ENCODE measurements at places on chromosomes 16 and 17. TPM values are rescaled to one million over a fixed set of nuclear protein-coding genes. Genes with fewer than 3 reads are reported as not detected.

The VWA3A gene
- total RNA-seq: not detected

GRCh38 chr17:57685499-57686132 is 59.5 kb downstream of the CCDC182 start:
- no peak for DNase-seq

DNA sequence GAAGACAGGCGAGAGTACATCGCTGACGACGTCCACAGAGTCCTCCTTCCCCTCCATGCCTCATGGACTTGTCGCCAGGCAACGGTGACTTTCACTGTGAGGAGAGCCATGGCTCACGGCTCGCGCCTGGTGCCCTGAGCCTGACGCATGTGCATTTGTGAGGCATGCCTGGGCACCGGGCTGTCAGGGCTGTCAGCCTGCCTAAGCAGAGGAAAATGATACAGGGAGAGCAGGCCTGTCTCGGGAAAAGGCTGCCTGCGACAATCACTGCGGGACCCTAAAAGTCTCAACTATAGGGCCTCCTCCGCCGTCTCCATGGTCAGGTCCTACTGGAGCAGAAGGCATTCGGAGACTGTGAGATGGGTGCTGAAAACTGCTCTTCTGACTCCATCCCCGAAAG is 135.5 kb upstream of the WSB1 start:
- no peak for DNase-seq

DNA sequence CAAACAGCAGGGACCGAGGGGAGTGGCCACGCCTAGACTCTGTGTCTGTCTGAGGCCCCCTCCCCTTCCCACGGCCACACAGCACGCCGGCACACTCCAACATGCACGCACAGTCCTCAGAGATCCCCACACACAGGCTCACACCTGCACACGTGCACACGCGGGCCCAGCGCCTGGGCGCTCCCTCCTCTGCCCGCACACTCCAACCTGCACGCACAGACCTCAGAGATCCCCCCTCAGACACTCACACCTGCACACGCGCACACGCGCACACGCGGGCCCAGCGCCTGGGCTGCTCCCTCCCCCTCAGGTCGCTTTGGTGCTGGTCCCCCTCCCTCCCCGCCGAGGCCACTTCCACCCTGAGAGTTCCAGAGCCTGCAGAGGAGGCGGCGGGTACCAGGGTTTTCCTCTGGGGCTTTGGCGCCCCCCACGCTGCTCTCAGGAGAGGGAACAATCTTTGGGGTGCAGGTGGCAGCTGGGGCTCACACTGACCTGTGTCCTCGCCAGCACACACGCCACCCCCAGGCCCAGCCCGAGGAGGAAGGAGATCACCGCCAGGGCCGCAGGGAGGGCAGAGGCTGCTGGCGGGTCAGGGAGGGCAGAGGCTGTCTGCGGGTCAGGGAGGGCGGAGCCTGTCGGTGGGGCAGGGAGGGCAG is 1.6 kb downstream of the CD7 start:
- no peak for DNase-seq

The TNFRSF13B gene
- not detected for total RNA-seq

DNA sequence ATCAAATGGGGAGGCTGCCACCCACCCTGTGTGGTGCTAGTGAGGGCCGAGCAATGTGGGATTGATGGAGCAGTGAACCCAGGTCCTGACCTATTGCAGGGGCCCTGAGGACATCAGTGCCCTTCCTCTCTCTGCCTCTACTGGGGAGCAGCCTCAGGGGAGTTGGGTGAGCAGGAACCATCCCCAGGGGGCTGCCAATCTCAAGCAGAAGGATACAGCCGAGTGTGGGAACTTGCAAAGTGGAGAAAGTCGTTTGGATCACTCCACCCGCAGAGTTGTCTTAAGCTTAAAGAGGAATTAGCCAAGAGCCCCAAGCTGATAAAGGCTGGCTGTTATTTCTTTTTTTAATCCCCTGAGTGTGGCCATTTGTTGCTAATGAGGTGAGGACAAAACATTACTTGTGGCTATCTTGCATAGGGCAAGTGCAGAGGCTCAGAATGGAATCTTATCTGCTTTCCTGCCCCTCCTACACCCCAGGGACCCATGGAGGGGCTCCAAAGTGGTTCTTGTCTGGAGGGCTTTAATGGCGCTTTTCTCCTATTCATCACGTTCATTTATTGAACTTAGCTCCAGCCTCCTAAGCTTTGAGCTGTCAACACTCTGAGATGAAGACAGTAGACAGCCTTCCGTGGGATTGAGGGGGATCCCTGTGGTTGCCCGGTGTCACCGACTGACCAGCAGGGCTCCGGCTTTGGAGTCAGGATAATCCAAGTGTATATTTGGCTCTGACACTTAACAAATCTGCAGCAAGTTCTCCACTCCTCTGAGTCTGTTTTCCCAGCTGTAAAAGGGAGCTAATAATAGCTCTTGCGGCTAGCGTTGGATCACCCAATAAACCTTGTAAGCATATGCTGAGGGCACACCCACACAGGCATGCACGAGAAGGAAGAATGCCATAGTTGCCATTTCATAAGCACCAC is 45.1 kb downstream of the MYH11 start:
- DNase-seq: peak; percentile 94

GRCh38 chr17:20010099-20010863 is 1.1 kb downstream of the SPECC1 start:
- DNase-seq: peak; percentile 64

GRCh38 chr17:64092952-64093451 is 36.9 kb downstream of the ERN1 start:
- no peak for DNase-seq

The KIF22 gene
- total RNA-seq: 60.9 TPM

- DNase-seq: no peak
Measured at GRCh38 chr16:78269256-78269655, 169.8 kb downstream of the WWOX start.

The ACSM5 gene
- 1.1 TPM for total RNA-seq

GRCh38 chr17:70772761-70773160 is 603.4 kb downstream of the KCNJ2 start:
- no peak for DNase-seq

The KREMEN2 gene
- total RNA-seq: 11.0 TPM

- no peak for DNase-seq
Measured at GRCh38 chr17:69198238-69198637, 30.4 kb downstream of the ABCA10 start.

- DNase-seq: no peak
Measured at GRCh38 chr16:64950262-64950661, 171.6 kb downstream of the CDH11 start.

The ASGR2 gene
- 0.10 TPM for total RNA-seq

DNA sequence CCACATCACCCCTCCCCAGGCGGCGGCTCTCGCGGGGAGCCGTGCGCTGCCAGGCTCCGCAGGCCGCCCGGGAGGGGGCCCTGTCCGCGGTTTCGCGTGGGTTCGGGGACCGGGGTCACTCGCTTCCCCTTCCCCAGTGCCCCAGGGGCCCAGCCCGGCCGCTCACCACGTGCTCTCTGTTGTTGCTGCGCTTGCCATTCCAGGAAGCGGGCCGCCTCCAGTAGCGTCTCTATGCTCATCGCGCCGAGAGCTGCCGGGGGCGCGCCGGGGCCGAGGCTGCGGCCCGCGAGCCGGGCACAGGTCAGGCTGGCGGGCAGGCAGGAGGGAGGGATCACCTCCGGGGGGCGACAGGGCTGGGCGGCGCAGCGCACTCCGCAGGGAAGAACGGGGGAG is 390 bp downstream of the MNT start:
- peak; percentile 21 for DNase-seq

DNA sequence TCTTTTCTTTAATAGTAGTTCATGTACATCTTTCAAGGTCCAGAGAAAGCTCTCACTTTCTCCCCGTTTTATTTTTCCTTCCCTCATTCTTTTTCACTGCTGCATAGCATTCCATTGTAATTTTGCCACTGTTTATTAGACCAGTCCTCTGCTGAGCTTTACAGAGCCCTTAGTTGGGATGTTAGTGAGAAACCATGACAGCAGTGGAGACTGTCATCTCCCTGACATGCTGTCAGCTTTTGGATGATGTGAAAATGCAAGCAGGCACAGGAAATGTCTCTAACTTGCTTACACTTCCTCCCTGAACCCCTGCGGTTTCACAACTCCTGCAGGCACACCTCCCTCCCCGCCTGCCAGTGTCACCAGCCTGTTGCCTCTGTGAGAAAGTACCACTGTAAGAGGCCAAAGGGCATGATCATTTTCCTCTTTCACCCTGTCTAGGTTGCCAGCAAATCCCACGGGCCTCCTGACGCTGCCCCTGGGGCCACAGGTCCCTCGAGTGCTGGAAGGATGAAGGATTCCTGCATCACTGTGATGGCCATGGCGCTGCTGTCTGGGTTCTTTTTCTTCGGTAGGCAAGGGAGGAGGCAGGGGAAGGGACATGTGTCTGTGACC is at the start of gene ITGAL:
Gene ITGAL (plus strand): TSS at position 415 of the 615 bp plus-strand sequence. CDS start 96 bp downstream, at position 511.
- DNase-seq: no peak

- no peak for DNase-seq
Measured at GRCh38 chr16:57303910-57304168, 19.4 kb upstream of the PLLP start.

DNA sequence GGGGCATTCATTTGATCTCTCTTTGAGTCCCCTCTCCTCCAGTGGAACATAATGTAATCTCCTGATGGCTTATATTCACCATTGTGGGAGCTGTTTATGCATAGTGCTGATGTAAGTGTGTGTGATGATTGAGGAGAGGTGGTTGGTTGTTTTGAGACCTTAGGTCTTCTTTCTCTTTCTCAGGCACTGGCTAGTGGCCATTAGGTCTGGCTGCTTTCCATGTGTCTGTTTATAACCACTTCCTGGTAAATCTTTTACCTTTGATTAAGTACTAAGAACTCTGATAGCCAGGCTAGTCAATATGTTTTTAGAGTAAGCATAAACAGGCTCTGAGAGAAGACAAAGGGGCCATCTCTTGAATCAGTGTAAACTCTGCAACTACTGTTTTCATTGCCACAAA is 27.9 kb downstream of the VAT1L start:
- peak; percentile 31 for DNase-seq

DNA sequence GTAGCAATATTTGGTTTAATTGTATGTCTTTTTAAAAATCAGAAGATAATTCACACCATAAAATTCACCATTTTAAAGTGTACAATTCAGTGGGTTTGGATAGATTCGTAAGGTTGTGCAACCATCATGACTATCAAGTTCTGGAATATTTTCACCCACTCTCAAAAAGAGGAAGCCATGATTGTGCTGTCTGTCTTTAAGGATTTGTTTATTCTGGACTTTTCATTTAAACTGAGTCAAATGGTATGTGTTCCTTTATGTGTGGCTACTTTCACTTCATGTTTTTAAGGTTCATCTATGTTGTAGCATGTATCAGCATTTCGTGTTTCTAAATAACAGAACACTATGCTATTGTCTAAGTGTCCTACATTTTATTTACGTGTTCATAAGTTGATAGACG is 68.1 kb upstream of the CPHXL start:
- DNase-seq: no peak

The GJD3 gene
- total RNA-seq: not detected

GRCh38 chr17:77212081-77212832 is 71.5 kb downstream of the SEC14L1 start:
- no peak for DNase-seq

GRCh38 chr17:35088881-35089585 is 25.5 kb upstream of the RFFL start:
- DNase-seq: peak; percentile 58

- DNase-seq: no peak
Measured at GRCh38 chr17:43573579-43574321, 27.6 kb upstream of the ETV4 start.

- no peak for DNase-seq
Measured at GRCh38 chr17:51050291-51051033, 70.2 kb downstream of the SPAG9 start.
